ENCODE measurements at places on chromosomes 1 and 21.

DNA sequence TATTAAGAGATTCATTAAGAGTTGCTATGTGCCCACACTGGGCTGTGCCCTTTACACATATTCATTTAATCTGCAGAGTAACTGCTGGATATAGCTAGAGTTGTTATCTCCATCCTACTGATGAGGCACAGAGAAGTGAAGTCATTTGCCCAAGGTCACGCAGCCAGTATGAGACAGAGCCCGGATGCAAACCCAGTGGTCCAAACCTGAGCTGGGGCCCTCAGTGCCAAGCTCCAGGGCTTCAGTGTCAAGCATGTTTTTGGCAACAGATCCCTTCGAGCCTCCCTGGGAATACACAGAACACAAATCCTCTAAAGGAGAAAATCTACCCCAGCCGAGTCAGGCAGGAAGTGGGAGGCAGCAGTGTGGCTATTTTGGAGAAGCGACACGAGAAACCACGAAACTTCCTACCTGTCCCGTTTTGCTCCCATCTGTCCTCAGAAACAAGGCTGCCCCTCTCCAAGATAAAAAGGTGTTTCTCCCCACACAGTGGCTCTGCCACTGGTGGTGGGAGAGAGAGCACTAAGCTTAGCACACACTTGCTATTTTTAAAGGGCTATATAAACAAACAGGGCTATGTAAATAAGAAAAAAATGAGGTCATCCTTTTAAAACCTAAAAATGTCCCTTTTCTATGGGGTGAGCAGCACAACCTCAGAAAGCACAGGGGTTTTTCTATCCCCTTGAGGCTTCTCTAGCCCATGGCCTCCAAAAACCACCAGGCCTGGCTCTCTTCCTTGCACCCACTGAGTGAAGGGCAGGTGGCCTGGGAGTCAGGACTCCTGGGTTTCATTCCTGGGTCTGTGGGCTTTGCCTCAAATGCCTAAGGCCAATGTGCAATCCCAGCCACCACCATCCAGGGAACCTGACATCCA is 138.6 kb upstream of the EDN2 start:
- no peak for DNase-seq

DNA sequence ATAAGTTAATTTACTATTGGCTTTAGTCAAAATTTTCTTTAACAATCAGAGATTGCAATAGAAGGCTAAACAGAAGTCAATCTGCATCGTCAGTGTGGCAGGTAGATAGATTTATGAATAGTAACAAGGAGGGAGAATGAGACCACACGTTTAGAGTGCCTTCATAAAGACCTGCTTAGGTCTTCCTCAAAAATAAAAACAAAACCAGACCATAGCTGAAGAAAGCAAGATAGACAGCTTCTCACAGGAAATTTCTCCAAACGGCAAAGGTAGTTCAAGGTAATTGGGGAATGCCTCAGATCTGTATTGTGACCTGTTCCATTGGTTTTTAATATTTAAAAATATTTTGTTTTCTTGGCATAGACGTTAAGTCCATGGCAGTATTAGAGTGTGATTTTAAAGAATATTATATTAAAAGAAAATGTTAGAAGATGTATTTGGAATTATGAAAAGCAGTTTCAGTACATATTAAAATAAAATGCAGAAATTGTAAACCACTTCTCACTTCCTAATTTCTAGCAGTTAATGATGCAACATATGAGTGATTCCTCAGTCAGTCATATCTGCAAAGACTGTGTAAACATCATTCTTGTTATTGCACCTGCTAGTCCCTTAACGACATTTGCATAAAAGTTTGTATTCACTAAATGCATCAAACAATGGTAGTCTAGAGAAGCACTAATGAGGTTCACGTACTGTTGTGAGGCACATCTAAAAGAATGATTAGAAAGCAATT is 278.0 kb downstream of the HLX start:
- DNase-seq = no peak

- no peak for DNase-seq
These were observed 7.6 kb upstream of the TFF1 start for GRCh38 chr21:42373908-42374455.

- no peak for DNase-seq
These were observed 13.8 kb upstream of the PHLDA3 start for GRCh38 chr1:201482755-201483154.

- no peak for DNase-seq
These were observed 99.0 kb upstream of the LBR start for GRCh38 chr1:225526878-225527277.

- no peak for DNase-seq
These were observed 5.8 kb downstream of the PRDM16 start for GRCh38 chr1:3074800-3075199.

- DNase-seq = no peak
These were observed 52.0 kb upstream of the ARHGEF16 start for GRCh38 chr1:3402258-3403010.

DNA sequence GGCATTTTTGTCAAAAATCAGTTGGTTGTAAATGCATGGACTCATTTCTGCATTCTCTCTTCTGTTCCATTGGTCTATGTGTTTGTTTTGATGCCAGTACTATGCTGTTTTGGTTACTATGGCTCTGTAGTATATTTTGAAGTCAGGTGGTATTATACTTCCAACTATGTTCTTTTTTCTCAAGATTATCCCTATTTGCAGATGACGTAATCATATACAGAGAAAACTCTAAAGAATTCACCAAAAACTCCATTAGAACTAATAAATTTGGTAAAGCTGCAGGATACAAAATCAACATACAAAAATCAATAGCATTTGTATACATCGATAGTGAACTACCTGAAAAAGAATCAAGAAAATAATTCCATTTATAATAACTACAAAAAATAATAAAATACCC is 253.1 kb upstream of the NEGR1 start:
- no peak for DNase-seq

GRCh38 chr1:53889304-53890298 is at the start of gene YIPF1:
TSS of gene YIPF1 (minus strand) at chr1:53889797. CDS start at chr1:53888937, 860 bp downstream.
- DNase-seq = peak; percentile 81

DNA sequence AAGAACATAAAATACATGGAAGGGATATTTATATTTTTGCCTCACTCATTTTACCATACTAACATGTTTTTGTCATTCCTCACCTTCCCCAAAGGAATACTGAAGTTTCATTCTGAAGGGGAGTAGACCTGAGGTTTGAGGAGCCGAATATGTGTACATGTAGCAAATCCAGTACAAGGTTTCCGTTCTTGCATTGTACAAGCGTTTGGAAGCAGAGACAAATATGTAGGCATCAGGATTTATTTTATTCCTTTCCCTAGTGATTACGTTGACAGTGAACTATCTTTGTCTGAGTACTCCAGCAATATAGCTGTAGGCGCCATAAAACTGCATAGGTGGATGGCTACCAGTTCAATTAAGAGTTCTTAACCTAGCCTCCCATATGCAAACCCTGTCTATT is 191.5 kb downstream of the NFIA start:
- no peak for DNase-seq

DNA sequence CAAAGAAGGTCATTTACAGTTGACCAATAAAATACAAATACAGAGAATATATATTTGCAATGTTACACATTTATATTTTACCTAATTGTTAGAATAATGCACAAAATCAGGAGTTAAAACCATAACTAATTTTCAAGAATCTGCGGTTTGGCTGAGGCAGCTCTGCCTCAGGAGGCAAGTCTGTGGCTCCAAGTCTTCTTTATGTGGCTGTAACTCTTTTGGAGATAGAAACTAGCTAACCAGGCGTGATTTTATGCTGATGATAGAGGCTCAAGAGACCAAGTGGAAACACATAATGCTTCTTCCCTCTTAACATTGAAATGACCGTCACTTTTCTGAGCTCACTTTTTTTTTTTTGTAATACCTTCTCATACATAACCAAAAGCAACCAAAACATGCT is 744.7 kb upstream of the CXADR start:
- no peak for DNase-seq

DNA sequence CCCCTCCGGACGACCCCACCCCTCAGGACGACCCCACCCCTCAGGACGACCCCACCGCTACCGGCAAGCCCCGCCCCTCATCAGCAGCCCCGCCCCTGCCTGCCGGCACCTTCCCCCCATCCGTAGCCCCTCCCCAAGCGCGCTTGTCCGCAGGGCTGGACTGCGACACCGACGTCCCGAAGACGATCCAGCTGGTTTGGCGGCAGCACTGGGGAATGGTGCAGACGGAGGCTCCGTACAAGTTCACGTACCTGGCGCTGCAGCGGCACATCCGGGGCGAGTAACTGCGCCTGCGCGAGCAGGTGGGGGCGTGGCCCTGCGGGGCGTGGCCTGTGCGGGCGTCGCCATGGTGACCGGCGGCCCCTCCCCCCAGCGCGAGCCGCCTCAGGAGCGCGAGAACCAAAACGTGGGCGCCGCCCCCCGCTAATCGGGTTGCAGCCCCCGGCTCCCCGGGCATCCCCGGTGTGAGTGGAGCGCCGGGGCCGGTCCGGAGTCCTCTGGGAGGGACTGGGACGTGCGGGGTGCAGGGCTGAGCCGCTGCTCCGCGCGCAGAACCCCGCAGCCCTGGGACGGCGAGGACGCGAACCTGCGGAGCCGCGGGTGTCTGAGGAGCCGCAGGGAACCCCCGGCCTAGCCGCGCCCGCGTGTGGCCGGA is 4.9 kb downstream of the RNF223 start:
- peak; percentile 88 for DNase-seq

GRCh38 chr1:94515296-94515947 is 26.1 kb downstream of the F3 start:
- no peak for DNase-seq

GRCh38 chr1:101137144-101138126 is 99.4 kb upstream of the S1PR1 start:
- no peak for DNase-seq

DNA sequence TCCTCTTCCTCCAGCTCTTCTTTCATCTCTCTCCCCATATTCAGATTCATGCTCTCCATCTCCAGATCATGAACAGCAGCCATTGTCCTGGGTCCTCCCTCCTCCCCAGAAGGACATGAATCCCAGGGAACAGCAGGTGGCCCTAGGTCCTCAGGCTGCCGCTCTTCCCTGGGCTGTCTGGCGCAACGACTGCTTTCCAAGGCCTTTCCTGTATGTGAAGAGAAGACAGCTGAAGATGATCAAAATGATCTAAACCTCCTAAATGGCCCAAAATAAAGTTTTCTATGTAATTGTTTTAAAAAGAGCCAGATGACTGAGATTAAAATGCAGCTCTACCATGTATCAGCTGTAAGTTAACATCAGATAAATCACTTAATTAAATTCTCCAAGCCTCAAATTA is 22.5 kb downstream of the RHBDL2 start:
- no peak for DNase-seq

- DNase-seq = no peak
These were observed 360.3 kb downstream of the NTNG1 start for GRCh38 chr1:107501081-107501605.

GRCh38 chr1:111736548-111737215 is 2.5 kb downstream of the INKA2 start:
- DNase-seq = no peak

GRCh38 chr1:183689762-183690204 is 36.7 kb upstream of the APOBEC4 start:
- no peak for DNase-seq

- no peak for DNase-seq
These were observed 215.1 kb upstream of the FGGY start for GRCh38 chr1:59081795-59082194.

GRCh38 chr1:170461291-170461747 is 70.6 kb upstream of the GORAB start:
- DNase-seq = no peak

- DNase-seq = no peak
These were observed 584.8 kb downstream of the PLA2G4A start for GRCh38 chr1:187413405-187414169.

GRCh38 chr1:237500566-237500965 is 390.2 kb downstream of the ZP4 start:
- DNase-seq = no peak

- no peak for DNase-seq
These were observed 127.8 kb upstream of the ADAR start for GRCh38 chr1:154735804-154736168.

DNA sequence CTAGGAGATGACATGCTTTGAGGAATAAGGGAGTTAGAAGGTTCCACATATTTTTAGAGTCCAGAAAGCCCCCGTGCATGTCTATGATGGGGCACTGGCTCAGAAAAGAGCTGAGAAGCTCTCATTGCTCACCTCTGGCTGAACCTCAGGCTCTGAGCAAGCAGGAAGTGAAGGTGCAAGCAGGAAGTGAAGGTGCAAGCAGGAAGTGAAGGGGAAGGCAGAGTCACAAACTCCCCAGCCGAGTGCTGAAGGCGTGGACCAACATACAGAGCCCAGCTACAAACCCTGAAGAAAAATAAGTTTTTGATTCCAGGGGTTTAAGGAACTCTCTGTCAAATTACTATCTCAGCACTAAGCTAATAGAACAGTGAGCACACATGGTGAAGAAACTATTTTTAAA is 7.0 kb downstream of the KRTAP10-8 start:
- DNase-seq = peak; percentile 73

DNA sequence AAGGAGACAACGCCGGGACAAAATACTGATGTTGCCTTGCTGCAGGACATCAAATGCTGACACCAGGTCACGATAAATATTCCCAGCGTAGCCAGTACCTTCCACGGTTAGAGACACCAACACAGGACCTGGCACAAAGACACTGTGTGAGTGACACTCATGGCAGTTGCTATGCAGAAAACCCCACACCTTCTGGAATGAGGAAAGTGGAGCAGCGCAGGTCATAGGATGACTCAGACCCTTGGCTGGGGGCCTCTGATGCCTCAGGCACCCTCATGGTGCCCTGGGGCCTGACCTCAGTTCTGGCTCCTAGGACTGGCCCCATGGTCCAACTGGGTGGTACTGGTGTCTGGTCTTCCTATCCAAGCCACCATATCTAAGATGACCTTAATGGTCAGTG is 7.0 kb downstream of the DCST2 start:
- DNase-seq = no peak

GRCh38 chr1:156823210-156823790 is 6.7 kb upstream of the SH2D2A start:
- no peak for DNase-seq
